NCI-H510A treated with DMSO at 0.1 percent for 48 hours (cell line): ENCODE measurements at places on chromosomes 1 and 21.
A peak's percentile ranks its signal among the peaks of the same experiment; 100 is the strongest.

DNA sequence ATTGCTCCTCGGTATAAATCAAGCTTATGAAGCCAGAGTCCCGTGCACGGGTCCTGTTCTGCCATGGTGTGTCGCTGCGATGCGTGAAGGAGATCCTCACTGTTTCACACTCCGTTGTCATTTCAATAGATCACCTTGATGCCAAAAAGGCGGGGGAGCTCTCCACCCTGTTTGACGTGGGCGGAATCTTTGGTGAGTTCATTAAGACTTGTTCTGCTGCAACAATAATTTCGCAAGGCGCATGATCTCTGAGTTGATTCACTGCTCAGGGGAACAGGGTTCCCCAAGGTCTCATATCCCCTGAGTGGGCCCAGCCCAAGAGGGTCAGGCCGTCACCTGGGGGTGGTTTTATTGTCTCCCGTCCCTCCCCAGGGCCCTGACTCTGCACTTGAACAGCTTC is 50.0 kb downstream of the SLC37A1 start:
- no peak for DNase-seq

DNA sequence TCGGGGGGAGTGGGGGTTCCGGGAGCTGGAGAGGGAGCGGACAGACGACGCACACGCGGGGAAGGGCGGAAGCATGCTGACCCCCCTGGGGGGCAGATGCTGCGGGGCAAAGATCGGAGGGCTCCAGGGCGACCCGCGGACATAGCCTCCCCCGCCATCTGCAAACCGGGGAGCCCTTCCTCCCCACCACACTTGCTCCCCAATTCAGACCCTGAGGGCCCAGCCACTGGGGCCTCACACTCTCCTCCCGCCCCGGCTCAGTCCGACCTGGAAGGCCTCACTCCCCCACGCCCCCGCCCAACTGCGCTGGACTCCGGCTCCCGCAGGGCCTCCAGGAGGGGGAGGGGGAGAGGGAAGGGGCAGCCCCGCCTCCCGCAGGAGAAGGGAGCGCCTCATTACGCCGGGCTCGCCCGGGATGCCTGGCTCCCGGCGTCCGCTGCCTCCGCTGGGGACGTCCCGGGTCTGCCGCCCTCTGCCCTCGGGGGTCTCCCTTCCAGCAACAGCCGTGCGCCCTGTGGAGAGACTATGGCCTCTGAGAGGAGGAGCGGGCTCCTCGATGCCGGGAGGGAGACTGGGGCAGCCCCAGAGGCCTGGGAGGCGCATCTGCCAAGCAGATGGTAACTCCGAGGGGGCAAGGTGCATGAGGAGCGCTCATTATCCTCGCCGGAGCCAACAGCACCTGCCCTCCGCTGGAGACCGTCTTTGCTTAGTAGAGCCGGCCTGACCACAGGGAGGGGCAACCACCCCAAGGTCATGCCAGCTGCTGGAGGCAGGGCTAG is 636 bp upstream of the CAMK2N1 start:
- peak; percentile 98 for DNase-seq

GRCh38 chr1:64231654-64232053 is 28.2 kb downstream of the UBE2U start:
- DNase-seq = no peak

GRCh38 chr1:229381234-229381633 is 38.4 kb upstream of the CCSAP start:
- peak; percentile 40 for DNase-seq

- no peak for DNase-seq
These were observed 75.7 kb downstream of the ARHGEF10L start for GRCh38 chr1:17615157-17615556.

DNA sequence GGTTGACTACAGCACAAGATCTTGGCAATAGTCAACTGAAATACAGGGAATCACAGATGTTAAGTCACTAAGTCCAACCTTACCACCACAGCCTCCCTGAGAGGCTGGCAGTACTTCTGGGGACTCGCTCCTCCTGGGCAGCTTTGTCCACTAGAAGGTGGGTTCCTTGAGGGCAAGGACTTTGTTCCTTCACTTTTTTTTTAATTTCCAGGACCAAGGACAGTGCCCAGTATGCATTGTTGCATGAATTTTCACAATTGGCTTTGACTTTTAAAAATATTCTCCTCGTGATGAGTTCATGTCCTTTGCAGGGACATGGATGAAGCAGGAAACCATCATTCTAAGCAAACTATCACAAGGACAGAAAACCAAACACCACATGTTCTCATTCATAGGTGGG is 96.7 kb upstream of the IGSF21 start:
- DNase-seq = no peak
